ENCODE measurements at places on chromosomes 13 and 19.

DNA sequence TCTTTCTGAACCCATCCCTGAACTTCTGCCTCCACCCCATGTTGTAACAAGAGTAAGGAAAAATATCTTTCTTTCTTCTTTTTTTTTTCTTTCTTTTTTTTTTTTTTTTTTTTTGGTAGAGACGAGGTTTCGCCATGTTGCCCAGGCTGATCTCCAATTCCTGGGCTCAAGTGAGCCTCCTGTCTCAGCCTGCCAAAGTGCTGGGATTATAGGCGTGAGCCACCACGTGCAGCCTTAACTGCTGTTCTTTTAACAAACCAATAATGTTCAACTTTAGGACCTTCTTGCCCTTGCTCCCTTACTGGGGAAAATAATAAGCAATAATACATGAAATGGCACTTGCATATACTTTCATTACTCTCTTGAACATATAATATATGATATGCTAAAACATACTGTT lies 19.6 kb downstream of the GPR183 start:
- no peak for DNase-seq

GRCh38 chr13:24361113-24361512 lies 51.7 kb downstream of the C1QTNF9 start:
- no peak for DNase-seq

DNA sequence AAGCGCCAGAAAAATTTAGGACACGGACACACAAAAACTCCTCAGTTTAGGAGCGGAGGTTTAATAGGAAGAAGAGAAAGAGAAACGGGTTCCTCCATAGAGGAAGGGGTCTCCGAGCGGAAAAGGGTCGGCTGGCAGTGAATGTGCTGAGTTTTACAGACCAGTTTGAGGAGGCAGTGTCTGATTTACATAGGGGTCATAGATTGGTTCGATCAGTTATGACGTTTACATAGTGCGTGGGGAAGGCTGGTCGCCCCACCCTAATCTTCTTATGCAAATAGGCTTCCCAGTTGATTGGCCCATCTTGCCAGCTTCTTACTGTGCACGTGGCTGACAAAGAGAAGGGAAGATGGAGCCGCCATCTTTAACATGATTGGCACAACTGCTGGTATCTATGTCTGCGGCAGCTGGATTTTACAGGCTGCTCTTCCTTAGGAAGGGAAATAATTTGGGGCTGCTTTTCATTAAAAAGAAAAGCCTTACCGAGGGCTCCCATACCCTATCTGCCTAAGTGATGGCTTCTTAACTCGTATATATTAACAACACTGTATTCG lies 1.2 kb upstream of the ZNF225 start:
- DNase-seq: peak; percentile 49

DNA sequence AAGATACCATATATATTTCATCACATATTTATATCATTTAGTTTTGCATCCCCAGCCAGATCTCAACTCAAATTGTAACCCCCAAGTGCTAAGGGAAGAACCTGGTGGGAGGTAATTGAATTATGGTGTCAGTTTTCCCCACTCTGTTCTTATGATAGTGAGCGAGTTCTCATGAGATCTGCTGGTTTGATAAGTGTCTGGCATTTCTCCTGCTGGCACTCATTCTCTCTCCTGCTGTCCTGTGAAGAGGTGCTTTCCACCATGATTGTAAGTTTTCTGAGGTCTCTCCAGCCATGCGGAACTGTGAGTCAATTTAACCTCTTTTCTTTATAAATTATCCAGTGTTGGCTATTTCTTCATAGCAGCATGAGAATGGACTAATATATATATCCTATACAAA lies 462.5 kb upstream of the SLITRK5 start:
- no peak for DNase-seq

DNA sequence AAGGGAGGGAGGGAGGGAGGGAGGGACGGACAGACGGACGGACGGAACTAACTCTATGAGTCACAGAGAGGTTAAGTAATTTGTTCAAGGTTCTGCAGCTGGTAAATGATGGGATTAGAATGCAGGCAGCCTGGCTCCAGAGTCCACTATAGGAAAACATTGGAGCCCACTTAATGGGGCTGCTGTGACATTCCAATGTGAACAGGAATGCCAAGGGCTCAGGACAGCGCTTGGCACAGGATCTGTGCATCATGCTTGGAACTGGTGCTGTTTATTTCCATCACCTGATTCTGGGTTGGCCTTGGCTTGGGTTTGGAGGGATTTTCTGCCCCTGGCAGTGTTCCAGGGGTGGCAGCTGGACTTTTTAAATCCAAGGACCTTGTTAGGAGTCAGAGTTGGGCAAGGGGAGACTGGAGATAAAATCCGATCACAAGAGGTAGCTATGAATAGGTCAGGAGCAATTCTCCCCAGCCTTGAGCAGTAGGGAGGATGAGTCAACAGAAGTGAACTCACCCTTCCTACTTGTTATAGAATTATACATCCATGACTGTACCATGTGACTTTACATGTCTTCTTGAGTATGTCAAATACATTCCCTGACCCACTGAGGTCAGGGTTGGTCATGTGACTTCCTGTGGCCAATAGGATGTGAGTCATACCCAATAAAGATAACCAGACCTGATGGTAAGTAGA lies 7.8 kb upstream of the HIF3A start:
- DNase-seq: peak; percentile 70

DNA sequence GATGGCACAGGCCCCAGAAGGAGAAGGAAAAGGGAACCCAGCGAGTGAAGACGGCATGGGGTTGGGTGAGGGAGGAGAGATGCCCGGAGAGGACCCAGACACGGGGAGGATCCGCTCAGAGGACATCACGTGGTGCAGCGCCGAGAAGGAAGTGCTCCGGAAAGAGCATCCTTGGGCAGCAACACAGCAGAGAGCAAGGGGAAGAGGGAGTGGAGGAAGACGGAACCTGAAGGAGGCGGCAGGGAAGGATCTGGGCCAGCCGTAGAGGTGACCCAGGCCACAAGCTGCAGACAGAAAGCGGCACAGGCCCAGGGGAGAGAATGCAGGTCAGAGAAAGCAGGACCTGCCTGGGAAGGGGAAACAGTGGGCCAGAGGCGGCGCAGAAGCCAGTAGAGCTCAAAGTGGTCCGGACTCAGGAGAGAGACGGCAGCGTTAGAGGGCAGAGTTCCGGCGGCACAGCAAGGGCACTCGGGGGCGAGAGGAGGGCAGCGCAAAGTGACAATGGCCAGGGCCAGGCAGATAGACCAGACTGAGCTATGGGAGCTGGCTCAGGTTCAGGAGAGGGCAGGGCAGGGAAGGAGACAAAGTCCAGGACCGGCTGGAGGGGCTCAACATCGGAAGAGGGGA lies 1.1 kb downstream of the PPP1R12C start:
- DNase-seq: peak; percentile 79

DNA sequence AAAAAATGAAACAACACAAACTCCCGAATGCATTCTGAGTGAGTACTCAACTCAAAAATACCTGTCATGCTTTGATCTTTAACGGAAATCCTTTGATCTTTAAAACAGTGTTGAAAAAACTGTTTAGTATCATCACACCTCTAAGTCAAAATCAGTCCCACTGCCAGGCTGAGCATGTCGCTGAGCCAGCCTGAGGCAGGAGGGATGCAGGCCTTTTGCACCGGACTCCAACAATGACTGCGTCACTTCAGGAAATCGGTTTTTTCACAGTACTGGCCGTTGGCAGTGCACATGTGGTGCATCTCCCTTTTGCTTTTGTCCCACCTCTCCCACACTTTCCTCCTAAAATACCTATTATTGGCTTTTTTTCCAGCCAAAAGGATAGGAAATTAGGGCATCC lies 78.2 kb downstream of the SHISA2 start:
- no peak for DNase-seq

GRCh38 chr13:39895254-39895653 lies 239.8 kb downstream of the COG6 start:
- peak; percentile 36 for DNase-seq

DNA sequence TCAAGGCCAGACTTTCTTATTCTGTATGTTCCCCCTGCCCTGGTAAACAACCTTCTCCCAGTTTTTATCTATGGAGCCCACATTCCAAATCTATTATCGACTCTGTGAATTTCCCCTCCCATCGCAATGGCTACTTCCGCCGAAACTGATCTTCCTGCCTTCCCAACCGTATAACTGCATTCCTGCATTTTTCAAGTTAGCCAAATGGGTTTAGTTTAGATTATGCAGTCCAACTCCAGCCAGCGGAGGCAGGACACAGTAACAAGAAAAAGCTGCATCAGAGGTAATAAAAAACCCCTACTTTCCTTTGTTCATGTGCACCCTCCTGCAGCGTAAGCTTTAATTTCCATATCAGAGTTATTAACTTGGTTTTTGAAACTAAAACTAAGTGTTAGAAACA lies 112.2 kb upstream of the ZNF91 start:
- no peak for DNase-seq

- DNase-seq: no peak
Measured at GRCh38 chr19:18833849-18834643, 2.3 kb downstream of the UPF1 start.

DNA sequence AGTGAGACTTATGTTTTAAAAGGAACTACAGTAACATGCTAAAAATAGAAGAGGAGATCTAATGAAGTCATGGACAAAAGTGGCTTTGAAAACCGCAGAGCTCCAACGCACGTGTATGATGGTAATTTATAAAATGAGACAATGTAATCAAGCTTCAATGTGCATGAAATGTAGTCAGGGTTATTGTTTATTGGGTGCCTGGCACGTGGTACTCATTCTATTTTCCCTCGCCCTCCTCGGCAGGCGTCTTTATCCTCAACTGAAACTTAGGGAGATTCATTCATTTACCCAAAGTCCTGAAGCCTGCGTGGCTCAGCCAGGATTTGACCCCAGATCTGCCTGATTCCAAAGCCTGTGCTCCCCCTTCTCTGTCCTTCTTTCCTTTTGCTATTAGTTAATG lies 79.8 kb downstream of the CHST8 start:
- no peak for DNase-seq

DNA sequence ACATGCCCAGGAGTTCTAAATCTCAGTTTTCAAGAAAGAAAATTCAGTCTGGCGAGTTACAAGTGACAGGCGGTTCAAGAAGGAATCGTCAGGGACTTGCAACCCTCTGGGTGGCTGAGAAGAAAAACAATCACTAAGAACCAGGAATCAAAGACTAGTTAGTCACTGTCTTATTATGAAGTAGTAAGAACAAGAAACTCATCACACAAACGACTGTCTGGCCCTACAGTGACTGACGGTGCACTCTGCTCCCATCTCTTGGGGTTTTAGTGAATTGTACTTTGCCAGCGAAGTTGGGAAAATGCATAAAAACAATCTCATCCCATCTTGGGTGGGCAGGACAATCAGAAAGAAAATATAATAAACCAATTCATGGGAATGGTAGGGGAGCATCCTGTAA lies 63.7 kb upstream of the SACS start:
- DNase-seq: peak; percentile 17

DNA sequence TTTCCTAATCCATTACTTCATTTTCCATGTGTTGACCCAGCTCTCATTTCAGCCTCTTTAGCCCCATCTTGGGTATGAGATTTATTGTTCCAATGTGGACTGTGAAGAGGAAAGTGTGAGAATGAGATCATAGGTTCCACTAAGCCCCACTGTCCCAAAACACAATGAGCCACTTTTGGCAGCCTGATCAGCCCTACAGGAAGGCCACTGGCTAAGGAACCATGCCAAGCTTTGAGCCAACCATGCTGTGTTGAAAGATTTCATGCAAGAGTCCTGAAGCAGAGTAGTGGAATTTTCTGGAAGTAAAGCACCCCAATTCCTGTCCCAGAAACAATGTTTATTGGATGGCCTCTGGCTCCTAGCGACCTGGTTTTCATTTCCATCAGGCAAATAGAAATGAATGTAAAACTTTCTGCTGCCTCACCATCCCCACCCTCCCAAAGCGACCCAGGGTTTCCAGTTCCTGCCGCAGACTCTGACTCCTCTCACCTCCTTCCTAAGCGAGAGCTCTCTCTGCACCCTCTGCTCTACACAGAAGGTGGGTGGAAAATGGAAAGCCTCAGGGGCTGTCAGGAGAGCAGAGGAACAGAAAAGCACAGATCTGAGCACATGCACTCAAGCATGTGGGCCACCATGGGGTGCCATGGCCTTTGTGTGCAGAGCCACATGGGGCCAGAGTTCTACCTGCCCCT lies 73.1 kb downstream of the KCTD12 start:
- peak; percentile 51 for DNase-seq

- DNase-seq: no peak
Measured at GRCh38 chr19:33450689-33451088, 70.9 kb downstream of the PEPD start.
